ENCODE measurements at places on chromosomes 1 and 21.

DNA sequence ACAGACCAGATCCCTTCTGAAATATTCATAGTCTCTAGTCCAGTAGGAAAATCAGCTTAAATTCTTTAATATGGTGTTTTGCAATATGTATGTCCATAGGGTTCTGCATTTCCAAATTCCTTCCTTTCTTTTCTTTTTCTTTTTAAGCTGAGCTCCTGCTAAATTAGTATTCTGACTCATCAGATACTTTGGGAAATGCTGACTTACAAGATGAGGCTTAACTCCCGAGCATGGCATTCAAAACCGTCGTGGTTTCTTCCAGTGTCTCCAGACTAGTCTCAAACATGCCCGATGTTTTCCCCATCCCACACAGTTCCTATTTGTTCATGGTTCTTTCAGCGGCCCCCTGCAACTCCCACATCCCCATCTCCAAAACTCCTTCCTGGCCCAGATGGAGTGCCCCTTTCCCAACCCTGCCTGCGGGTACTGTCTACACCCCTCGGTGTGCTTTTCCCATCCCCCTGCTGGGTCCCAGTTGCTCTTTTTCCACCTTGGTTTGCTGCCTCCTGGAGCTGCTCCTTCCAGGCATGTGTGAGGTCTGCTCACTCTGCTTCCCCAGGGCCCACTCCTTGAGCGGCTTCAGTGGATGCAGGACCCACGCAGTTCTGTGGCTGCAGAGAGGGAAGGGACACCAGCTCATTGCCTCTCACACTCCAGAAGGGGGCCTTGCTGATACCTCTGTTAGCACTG lies 19.5 kb upstream of the ETV3 start:
- no peak for DNase-seq

DNA sequence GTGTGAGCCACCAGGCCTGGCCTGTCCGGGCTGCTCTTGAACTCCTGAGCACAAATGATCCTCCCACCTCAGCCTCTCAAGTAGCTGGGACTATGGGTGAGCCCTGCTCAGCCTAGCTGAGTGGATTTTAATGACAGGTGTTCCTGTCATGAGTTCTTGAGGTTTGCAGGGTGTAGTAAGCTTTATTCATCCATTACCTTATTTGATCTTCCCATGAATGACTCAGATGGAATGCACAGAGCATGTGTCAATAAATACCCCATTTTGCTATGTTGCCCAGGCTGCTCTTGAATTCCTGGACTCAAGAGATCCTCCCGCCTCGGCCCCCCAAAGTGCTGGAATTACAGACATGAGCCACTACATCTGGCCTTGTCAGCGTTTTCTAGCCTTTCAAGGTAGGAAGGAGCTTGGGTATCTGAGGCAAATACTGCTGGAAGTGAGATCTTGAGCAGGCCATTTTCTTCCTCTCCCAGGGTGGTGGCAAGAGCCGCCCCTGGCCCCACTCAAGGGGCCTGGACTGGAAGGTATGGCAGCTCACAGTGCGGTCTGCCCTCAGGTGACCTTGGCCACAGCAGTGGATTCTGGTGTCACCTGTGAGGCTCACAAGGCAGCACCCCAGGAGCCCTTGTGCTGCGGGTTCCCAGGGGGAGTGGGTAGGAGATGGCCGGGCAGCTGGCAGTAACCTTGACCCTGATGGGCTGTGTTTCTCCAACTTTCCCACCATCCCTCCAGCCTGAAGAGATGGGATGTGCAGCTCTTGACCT lies 20.0 kb downstream of the PIK3CD start:
- DNase-seq = no peak

- no peak for DNase-seq
Measured at GRCh38 chr1:64077281-64077940, 126.0 kb upstream of the UBE2U start.

DNA sequence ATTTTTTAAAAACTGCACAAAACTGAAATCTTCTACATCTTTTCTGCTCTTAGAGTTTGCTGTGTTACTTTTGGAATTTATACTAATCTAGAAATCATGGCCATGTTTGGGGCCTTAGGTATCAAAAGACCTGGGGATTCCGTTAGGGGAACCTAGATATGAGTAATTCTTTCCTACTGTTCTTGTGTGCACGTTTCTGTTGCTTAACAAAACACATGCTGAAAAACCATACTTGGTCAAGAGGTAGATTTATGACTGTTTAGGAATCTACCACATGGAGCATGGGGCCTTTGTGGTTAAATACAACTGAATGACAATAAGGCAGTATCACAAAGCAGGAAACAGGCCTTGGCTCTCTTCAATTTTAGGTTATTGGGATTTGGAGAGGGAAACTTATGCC lies 291.9 kb upstream of the USP25 start:
- DNase-seq = no peak
